ENCODE measurements at places on chromosomes 13 and 19.

GRCh38 chr13:46473806-46474205 lies 79.2 kb upstream of the LRCH1 start:
- DNase-seq, result no peak

DNA sequence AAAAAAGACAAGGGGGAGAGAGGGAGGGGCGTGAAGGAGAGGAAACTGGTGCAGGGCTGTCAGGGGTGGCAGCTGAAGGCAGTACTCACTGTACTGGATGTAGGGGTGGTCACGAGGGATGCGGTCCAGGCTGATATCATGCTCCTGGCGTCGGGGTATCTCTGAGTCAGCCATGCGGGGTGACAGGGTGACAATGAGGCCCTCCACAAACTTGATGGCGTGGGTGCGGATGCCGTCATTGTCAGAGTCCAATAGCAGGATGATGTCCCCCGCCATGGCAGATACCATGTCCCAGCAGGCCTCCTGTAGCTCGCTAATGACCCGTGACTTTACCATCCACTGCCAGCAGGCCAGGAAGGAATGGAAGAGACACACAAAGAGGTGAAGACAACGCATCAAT lies 15.3 kb downstream of the SYMPK start:
- no peak for DNase-seq

- DNase-seq, result no peak
Measured at GRCh38 chr13:30191491-30192100, 115.8 kb downstream of the KATNAL1 start.

- DNase-seq, result peak; percentile 79
Measured at GRCh38 chr19:47436712-47437401, 17.5 kb upstream of the MEIS3 start.

DNA sequence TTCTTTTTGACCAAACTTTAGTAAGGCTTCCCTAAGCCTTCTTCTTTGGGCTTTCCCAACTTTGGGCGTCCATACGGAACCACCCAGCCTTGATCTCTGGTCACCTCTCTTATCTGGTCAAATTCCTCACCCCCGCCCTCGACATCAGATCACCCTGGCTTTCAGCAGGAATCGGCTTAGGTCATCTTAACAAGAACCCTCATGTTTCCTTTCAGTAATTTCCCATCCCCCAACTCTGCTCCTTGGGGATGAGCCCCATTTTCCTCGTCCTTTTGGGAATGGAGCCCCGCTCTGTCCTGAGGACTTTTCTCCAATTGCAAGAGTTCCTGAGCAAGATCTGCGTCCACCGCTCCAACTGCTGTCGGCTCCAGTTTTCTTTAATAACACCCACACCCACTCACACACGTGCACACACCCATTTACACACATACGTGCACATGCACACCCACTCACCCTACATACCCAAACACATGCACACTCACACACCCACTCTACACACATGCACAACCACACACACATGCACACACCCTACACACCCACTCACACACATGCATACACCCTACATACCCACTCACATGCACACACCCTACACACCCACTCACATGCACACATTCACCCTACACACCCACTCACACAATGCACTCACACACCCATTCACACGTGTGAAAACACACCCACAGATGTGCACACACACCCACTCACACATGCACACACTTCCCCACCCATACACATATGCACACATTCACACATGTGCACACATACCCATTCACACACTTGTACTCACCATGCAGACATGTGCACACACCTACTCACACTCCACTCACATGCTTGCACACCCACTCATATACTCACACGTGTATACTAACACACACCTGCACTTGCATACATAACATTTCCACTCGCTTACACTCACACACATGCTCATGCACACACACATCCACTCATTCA lies 87.0 kb upstream of the TM9SF2 start:
- DNase-seq, result no peak

- DNase-seq, result no peak
Measured at GRCh38 chr13:35475960-35476943, at the start of gene MAB21L1. Gene MAB21L1, minus strand, starts transcription at chr13:35476689. Its CDS starts 551 bp downstream, at chr13:35476138.

DNA sequence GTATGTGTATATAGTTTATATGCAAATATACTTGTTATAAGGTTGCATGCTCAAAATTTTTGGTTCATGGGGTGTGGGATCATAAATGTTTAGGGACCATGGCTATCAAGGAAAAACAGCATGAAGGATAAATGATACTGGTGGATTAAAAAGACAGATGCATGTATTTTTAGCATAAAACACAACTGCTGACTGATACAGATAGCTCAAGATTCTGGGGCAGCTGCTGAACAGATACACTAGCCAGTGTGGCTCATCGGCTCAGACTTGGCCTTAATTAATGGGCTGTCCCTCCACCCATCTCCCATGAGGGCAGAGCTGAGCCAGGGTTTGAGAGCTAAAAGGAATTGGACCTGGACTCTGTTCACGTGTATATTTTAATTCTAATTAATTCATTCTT lies 11.4 kb downstream of the ALOX5AP start:
- no peak for DNase-seq

GRCh38 chr13:66563076-66563475 lies 667.1 kb downstream of the PCDH9 start:
- no peak for DNase-seq

GRCh38 chr13:18952225-18953016 lies 229.2 kb downstream of the TUBA3C start:
- DNase-seq, result no peak

- no peak for DNase-seq
Measured at GRCh38 chr13:38979891-38980749, 10.5 kb downstream of the STOML3 start.

DNA sequence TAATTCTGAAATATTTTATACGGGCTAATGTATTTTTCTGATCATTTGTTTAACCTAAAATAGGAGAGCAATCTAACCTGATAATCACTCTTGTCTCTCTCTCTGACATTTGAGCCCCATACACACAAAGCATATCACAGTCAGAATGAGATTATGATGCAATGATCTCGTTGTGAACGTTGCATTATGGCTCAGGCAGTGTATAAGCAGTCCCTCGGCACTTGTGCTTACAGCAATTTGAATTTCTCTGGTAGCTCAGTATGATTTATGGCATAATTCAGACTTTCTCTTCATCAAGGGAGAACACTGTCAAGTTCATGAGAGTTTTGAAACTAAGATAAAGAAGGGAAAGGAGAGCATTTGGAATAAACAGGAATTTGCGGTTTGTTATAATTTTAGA lies 256.1 kb downstream of the DACH1 start:
- DNase-seq, result no peak

- DNase-seq, result no peak
Measured at GRCh38 chr13:27791901-27792392, 336 bp upstream of the GSX1 start.

- no peak for DNase-seq
Measured at GRCh38 chr13:93690139-93690538, 463.5 kb downstream of the GPC6 start.

- DNase-seq, result no peak
Measured at GRCh38 chr19:15448778-15449619, 757 bp downstream of the WIZ start.

- no peak for DNase-seq
Measured at GRCh38 chr19:58558066-58558622, at the start of gene UBE2M. Gene UBE2M, minus strand, starts transcription at chr19:58558611. Its CDS starts 230 bp downstream, at chr19:58558381.

GRCh38 chr19:53183146-53183764 lies 9.9 kb downstream of the ZNF665 start:
- DNase-seq, result no peak

GRCh38 chr19:46297700-46298478 lies 1.0 kb downstream of the HIF3A start:
- no peak for DNase-seq

- DNase-seq, result no peak
Measured at GRCh38 chr19:38693380-38694223, 46.2 kb downstream of the ACTN4 start.

DNA sequence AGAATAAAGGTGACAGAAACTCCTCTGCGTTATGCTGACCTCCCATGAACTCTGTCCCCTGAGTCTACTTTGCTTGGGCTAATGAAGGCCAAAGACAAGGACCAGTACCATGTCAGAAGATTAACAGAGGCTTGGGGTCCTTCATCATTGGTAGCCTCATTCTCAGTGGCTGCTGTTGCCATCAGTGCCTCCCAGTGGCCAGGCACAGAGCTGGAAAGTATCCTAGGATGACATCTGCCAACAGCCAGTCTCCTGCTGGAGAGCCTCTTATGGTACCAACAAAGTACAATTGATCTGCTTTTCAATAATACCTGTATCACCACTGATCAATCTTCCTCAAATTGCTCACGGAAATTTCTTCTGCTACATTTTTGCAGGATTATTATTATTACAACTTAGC lies 281.6 kb downstream of the DNAJC15 start:
- no peak for DNase-seq

- no peak for DNase-seq
Measured at GRCh38 chr13:65911546-65912193, 1318.5 kb downstream of the PCDH9 start.

GRCh38 chr13:93045836-93046235 lies 180.8 kb upstream of the GPC6 start:
- DNase-seq, result no peak

DNA sequence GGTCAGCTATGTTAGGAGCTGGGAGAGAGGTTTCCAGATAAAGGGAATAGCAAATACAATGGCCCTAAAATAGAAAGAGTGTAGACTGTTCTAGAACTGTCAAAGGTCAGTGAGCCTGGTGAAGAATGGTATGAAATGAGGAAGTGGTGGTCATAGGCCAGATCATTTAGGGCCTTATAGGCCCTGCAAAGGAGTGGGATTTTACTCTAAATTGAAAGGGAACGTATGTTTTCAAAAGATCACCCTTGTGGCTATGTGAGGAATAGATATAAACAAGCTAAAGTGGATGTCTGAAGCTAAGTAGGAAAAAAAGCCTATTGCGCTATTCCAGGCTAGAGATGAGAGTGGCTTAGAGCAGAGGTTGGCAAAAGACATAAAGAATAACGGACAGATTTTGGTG lies 70.7 kb upstream of the TDRD3 start:
- DNase-seq, result no peak

GRCh38 chr13:106038752-106039151 lies 496.7 kb downstream of the EFNB2 start:
- DNase-seq, result no peak

DNA sequence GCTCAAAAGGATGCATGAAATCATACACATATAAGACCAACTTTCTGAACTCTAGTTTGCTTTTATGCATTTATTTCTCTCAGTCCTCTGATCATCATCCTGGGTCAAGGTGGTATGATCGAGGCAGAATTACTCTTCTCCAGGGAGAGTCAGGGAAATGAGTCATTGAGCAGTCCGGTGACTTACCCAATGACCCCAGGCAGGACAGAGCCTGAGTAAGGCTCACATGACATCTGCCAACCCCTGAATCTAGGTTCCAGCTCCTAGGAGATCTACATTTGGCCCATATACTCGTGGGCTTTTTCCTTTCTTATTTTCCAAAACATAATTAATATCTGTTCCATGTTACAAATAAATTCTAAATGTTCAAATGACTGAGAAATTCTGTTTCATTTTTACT lies 502.3 kb downstream of the FOXO1 start:
- DNase-seq, result no peak

DNA sequence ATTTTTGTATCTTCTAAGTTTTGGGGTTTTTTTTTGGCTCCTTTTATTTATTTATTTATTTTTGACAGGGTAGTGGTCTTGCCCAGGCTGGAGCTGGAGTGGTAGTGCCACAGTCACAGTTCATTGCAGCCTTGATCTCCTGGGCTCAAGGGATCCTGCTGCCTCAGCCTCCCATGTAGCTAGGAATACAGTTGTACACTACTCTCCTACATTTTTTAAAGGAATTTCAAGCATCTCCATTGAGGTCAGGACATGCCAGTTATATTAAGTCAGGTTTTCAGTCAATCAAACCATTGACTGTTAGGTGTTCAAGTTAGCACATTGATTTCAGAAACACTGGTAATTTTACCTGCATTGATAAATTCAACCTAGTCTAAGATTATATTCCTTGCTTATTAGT lies 480.5 kb upstream of the SPRY2 start:
- no peak for DNase-seq

DNA sequence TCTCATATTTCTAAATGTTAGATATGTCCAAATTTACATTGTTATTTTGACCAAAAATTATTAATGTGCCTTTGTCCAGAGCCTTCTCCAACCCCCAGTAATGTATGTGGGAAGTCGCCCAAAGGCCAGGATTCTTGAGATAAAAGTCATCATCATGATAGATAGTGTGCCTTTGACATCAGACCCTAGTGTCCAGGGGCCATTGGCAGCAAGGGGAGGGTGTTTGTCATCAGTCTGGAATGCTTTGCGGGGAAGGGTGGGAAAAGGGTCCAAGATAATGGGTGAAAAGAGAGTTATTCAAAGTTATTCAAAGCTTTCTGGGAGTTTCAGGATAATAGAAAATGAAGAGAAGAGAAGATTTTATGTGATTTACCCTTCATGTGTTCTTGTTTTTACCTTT lies 909.5 kb upstream of the GPC6 start:
- DNase-seq, result no peak

DNA sequence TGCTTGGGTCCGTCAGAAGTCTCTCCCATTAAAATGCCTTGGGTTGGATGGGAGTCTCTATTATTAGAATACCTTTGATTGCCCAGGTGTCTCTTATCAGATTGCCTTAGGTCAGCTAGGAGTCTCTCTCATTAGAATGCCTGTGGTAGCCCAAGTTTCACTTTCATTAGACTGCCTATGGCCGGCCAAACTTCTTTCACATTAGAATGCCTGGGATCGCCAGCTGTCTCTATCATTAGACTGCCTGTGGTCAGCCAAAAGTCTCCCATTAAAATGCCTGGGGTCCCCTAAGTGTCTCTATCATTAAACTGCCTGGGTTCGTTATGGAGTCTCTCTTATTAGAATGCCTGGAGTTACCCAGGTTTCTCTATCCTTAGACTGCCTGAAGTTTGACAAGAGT lies 1476.7 kb downstream of the UQCRFS1 start:
- no peak for DNase-seq

DNA sequence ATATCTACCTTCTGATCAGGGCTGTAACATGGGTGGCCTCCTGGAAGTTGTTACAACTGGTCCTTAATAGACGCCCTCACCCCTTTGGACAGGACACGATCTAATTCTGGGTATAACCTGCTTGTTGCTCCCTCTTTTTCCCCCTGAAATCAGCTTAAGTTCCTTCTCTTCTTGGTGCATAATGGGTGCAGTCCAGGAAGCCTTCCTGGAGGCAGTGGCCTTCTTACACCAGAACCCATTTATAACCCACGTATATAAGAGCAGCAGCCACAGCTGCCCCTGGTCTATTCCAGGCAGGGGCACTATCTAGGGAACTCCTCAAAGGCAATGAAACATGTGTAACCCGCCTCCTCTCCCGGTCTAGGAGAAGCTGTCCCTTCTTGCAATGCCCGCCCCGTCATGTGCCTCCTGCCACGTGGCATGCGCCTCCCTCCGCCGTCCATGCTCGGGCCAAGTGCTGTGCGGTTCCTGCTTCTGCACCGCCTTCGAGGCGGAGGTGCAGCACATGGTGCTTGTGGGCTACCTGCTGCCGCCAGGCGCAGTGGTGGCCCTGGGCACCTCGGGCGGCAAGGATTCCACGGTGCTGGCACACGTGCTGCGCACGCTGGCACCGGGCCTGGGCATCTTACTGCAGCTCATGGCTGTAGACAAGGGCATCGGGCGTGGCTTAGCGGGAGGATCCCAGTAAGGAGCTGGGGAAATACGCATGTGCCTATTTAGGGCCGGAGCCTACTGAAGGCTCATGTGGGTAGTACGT lies 27.3 kb downstream of the ZNF175 start:
- DNase-seq, result no peak

All from activated naive CD8-positive, alpha-beta T cell treated with anti-CD3 and anti-CD28 coated beads, Interleukin-2, amount 50 U/mL, for 16 hours (primary cell).